ENCODE measurements at places on chromosomes 4 and X.

DNA sequence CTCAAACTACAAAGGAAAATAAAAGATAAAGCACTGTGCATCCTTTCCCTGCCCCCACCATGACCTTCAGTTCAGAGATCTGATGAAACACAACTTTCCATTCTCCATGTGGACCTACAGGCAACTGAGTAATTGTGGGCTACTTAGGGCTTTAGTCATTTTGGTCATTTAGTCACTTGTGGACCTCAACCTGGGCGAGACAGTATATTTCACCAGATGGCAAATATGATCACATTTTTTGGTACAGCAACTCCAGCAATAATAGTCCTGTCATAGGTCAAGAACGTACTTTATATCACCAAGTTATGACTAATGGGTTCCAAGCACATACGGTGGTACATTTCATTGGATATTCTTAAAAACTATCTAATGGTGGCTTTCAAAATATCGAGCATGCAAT lies 141.2 kb downstream of the PDGFC start:
- no peak for DNase-seq

- DNase-seq: no peak
These were observed 239.9 kb upstream of the DKK2 start for GRCh38 chr4:107276052-107276451.

DNA sequence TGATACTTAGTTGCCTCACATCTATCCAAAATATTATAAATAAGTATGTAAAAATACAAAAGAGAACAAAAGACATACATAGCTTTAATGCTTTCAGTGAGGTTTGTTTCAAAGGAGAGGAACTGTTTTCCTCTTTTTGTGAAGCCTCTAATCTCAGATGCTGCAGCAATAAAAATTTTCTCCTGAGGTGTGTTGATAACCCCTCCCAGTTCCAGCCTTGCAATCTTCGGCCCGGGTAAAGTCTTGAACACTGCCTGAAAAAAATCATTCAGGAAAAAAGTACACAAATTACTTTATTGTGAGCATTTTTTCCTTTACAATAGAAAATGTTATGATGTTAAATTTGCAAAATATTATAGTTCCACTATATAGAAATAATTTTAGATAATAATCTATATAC lies 8.8 kb downstream of the BBS7 start:
- no peak for DNase-seq

- no peak for DNase-seq
These were observed 849 bp downstream of the MID1 start for GRCh38 chrX:10619425-10620046.

Measured in NCI-H2171 (cell line).